ENCODE measurements at places on chromosomes 3 and 15. TPM values are rescaled to one million over a fixed set of nuclear protein-coding genes. Genes with fewer than 3 reads are reported as not detected.

The CHRFAM7A gene
- total RNA-seq, result 1.6 TPM

The DGKG gene
- 0.29 TPM for total RNA-seq

The GOLGA6A gene
- not detected for total RNA-seq

The TRANK1 gene
- total RNA-seq, result 13.9 TPM

The MME gene
- 18.3 TPM for total RNA-seq

Measured in vein endothelial cell (primary cell).